ENCODE measurements at places on chromosomes 4 and X.

DNA sequence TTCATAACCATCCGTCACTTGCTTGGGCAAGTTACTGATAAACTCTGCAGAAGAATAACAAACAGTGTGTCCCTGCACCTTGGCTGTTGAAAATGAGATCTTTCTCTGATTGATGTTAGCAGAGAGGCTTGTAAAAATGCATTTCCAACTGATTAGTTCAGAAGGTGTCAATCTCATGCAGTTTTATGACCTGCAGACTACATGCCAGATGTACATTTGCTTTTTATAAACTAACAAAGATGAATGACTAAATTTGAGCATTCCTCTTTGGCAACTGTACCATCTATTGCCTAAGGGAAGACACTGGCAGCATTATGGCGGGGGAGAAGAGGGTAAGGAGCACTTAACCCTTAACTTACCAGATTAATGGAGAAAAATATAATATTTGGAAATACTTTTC lies 192.8 kb downstream of the DCTD start:
- peak; percentile 12 for DNase-seq

GRCh38 chrX:97132664-97133415 lies 249.1 kb downstream of the RPA4 start:
- DNase-seq: peak; percentile 41

- no peak for DNase-seq
Measured at GRCh38 chr4:55157559-55158277, 32.3 kb upstream of the KDR start.

DNA sequence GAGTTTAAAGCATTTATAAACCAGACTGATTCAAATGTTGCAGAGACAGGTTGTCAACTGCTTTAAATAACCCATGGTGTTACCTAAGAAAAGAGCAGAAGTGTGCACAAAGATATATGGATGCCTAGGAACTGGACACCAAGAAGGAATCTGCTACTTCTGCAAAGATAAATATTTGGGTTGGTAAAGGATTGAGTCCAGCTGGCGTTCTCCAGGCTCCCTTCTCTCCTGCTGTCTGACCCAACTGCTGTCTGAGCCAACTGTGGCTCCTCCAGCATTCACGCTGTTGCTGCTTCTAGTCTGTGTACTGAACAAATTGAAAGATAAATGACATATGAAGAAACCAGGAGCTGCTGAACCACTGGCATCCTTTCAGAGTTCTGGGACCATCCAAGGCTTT lies 1167.8 kb upstream of the PRKX start:
- no peak for DNase-seq

DNA sequence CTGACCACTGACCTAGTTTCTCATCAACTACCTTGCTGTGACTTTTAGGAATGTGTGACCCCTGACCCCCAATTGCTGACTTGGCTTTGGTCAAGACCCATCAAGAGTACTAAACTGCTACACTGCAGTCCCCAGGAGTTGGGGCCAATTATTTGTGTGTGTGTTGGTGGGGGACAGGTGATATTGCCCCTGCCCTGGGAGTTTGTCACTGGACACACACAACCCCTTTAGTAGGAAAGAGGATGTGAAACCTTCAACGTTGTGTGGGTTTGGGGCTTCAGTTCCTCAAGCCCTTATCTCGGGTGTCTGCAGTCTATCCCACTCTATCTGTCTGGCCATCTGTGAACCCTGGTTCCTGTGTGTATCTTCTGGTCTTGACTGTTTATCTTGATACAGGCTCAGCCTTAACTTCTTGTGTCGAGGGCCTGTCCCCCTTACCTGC lies 6.5 kb downstream of the SASH3 start:
- DNase-seq: no peak

Measured in amniotic epithelial cell (primary cell).